ENCODE measurements at places on chromosomes 4 and X. TPM values are rescaled to one million over a fixed set of nuclear protein-coding genes. Genes with fewer than 3 reads are reported as not detected.
A peak's percentile ranks its signal among the peaks of the same experiment; 100 is the strongest.

DNA sequence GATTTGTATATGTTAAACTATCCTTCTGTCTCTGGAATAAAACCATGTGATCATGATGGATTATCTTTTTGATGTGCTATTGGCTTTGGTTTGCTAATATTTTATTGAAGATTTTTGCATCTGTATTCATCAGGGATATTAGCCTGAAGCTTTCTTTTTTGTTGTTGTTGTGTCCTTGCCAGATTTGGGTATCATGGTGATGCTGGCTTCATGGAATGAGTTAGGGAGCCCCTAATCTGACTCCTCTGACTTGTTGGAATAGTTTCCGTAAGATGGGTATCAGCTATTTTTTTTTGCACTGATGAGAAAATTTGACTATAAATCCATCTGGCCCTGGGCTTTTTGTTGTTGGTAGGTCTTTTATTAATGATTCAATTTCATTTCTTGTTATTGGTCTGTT is 45.7 kb downstream of the ATP10D start:
- peak; percentile 18 for DNase-seq

DNA sequence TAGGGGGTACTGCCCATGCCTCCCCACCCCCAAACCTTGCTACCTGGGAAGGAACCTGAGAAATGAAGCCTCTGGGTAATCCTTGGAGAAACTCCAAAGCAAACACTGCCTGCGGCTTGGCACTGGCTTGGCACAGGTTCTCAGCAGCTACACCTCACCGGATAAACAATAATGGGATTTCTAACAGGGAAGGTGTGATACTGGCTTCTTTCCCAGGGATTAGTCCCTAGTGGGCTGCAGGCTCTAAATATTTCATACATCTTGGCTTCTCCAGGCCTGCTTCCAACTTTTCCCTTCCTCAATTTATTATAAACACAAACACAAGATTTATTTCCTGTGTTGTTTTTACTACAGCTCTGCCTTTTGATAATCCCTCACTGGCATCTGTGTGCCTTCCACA is 12.5 kb downstream of the SEC24D start:
- no peak for DNase-seq

Gene FAM53A
- total RNA-seq, result 1.7 TPM

Gene ZAR1
- total RNA-seq, result not detected

DNA sequence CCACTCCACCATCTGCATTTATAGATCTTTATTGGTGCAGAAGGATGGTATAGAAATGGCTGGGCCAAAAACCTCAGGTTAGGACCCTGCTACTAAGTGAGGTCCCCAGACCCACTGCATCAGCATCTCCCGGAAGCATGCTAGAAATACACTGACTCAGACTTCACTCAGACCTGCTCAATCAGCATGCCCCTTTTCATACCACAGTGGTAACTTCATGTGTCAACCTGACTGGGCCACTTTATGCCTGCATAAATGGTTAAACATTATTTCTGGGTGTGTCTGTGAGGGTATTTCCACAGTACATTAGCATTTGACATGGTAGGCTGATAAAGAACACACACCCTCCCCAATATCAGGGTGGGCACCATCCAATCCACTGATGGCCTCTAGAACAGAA is 118.6 kb upstream of the VCX3B start:
- no peak for DNase-seq

Gene MAGEA4
- total RNA-seq, result not detected

Gene PDGFRA
- total RNA-seq, result 0.55 TPM

GRCh38 chr4:8297141-8297601 is 27.6 kb downstream of the HTRA3 start:
- no peak for DNase-seq

- DNase-seq, result no peak
These were observed at the start of gene MAGEC1 for GRCh38 chrX:141903400-141904155. Gene MAGEC1 (plus strand): TSS chrX:141903894. CDS start chrX:141905073, 1,179 bp downstream.

GRCh38 chr4:53529025-53529424 is 62.3 kb downstream of the LNX1 start:
- DNase-seq, result no peak

DNA sequence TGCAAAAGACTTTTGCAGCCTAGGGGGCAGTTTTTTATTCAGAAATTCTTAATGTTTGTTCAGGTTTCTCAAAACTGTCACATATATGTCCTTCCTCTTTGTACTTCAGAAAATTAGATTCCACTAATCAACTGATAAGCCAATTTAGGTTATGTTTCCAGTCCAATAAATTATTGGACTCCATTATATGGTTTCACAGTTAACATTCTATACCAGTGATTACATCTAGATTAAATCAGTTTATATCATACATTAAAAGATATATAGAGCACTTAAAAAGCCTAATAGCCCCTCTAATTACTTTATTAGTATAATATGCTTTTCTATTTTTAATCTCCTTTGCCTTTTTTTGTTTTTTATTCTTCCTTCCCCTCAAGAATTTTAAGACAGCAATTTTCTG is 434.1 kb downstream of the INPP4B start:
- DNase-seq, result no peak

DNA sequence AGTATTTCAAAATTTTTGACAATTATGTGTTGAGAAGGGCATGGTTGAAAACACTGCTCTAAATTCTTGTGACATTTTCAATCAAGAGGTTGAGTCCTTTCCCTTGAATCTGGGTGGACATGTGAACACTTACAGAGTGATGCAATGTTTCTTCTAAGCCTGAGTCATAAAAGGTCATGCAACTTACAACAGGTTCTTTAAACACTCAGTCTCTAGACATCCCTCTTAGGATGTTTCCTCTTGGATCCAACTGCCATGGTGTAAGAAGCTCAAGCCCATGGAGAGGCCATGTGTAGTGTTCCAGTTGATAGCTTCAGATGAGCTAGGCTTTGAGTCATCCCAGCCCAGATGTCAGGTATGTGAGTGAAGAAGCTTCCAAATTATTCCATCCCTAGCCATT is 232.2 kb upstream of the MAOA start:
- DNase-seq, result no peak

GRCh38 chr4:73777612-73778011 is 37.2 kb downstream of the CXCL8 start:
- peak; percentile 46 for DNase-seq

DNA sequence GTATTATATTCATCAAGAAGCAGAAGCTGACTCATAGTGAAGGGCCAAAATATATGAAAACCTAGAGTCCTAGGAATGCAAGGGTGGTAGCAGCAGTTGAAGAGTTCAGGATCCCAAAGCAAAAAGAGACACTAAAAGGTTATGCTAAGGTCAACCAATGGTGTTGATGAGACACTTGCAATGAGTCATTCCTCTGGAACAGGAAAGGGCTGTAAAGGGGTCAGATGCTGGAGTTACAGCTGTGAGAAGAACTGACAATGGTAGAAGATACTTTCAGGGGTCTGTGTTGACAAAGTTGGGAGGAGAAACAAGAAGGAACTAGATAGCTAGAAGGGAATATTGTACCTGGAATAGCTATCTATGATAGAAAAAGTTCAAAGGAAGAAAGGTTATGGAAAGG is 47.5 kb downstream of the ZGRF1 start:
- DNase-seq, result peak; percentile 10

All from endothelial cell of umbilical vein (primary cell).